ENCODE measurements at places on chromosomes 12 and 14. TPM values are rescaled to one million over a fixed set of nuclear protein-coding genes. Genes with fewer than 3 reads are reported as not detected.

Gene BDKRB2
- 7.0 TPM for total RNA-seq

Gene EPYC
- 2.2 TPM for total RNA-seq

Gene GPRC5A
- 42.1 TPM for total RNA-seq

Gene CHFR
- total RNA-seq, result 34.7 TPM

Gene HOXC12
- not detected for total RNA-seq

Gene CLEC4C
- not detected for total RNA-seq

Gene DENND5B
- 26.2 TPM for total RNA-seq

Measured in umbilical cord (tissue), 2 donors.